ENCODE measurements at places on chromosomes 3 and 15. TPM values are rescaled to one million over a fixed set of nuclear protein-coding genes. Genes with fewer than 3 reads are reported as not detected.

GRCh38 chr3:29426302-29427226, 145.7 kb downstream of the RBMS3 start:
- DNase-seq = no peak

DNA sequence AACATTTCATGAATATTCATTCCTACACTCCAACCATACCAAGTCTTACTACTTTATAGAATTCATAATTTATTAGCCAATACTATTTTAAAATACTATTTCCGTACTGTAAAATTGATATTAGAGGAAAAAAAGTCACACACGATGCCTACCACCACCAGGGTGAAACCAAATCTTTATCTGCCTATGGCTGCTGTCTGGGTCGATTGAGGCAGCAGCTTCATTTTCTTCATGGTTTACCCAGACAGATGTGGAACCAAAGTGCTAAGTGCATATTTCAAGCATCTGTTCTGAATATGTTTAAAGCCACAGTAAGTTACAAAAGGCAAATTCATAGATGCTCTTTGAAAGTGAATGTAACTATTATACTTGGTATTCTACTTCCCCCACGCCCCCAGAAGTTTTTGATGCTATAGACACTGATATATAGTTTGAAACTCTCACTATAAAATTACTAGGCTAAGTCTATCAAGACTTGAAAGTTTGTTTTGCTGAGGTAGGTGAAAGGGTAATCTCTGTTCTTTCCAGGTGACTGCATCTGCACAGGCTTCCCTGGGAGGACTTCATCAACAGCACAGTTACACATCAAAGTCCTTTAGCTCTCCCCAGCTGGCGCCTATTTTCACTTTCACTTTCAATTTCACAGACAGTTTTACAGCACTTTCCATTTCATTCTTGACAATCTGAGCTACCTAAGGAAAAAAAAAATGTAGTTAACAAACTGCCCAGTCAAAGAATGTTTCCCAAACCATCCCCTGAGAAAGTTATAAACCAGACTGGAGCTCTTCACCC, 113.9 kb downstream of the POLQ start:
- peak; percentile 53 for DNase-seq

Gene SYNPR
- total RNA-seq = not detected

Gene GABRR3
- total RNA-seq = not detected
